Amygdala (tissue), 56 donors: ENCODE measurements at places on chromosomes 6 and 20.

GRCh38 chr6:159633196-159633595, 59.8 kb downstream of the SOD2 start:
- no peak for DNase-seq

DNA sequence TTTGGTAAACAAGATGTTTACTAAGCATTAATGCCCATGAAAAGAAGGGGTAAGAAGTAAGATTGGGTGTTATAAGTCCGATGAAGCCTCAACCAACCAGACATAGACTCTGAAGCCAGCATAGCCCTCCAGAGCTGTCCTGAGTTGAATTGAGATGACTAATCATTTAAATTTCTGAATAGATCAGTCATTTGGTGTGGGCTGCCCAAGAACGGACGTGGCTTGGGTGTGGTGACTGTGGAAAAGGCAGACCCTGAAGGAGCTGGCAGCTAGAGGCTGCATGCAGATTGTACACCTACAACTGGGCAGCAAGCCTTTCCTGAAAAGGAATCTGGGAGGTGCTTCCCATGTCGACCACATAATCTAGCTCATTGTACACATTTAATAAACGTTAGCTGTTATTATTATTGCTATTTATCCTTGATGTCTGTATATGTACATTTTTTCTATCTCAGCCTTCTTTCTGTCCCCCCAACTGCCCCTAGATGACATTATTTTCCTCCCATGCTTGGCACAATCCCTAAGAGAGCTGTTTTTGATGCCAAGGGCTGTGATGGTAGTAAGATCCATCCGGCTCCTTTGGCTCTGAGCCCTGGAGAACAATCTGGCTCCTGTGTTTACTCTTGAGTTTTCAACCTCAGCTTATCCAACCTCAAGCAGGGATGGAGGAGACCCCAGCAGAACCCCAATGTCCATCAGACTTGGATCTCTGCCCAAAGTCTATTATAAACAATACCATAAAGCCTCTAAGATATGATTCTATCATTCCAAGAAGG, 57.6 kb upstream of the JAG1 start:
- DNase-seq = no peak

GRCh38 chr6:90428514-90428913, 131.9 kb upstream of the BACH2 start:
- no peak for DNase-seq

GRCh38 chr6:138346302-138347195, 31.2 kb upstream of the SMIM28 start:
- no peak for DNase-seq

DNA sequence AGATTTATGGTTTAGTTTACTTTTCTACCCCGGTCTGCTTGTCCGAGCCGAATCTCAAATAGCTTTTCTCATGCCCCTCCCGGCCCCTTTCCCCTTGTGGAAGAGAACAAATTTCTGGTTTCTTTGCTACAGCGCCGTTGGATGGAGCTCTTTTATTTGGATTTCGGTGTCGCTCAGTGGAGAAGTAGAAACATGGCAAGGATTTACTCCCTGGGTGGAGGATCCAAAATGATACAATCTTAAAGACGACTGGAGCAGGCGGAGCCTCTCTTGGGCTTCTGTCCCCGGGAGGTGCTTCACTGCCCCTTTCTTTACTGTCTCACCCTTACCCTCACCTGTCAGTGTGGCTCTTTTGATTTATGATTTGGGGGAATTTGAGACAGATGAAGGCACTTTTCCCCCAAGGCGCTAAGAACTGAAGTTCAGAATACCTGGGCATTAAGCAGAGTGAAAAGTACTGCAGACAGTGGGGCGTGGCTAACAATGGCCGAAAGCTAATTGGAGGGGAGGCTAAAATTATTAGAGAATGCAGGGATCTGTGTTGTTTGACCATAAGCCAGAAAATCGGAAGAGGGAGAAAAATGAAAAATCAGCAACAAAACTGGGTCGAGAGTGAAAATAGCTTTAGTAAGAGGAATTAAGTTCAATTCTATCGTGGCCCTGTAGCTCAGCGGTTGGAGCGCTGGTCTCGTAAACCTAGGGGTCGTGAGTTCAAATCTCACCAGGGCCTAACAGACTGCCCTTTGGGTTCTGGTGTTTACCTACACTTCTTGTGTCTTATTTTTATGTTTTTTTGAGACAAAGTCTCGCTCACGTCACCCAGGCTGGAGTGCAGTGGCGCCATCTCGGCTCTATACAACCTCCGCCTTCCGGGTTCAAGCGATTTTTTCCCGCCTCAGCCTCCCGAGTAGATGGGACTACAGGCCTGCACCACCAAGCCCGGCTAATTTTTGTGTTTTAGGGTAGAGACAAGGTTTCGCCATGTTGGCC, 145.1 kb upstream of the ZNF184 start:
- no peak for DNase-seq

DNA sequence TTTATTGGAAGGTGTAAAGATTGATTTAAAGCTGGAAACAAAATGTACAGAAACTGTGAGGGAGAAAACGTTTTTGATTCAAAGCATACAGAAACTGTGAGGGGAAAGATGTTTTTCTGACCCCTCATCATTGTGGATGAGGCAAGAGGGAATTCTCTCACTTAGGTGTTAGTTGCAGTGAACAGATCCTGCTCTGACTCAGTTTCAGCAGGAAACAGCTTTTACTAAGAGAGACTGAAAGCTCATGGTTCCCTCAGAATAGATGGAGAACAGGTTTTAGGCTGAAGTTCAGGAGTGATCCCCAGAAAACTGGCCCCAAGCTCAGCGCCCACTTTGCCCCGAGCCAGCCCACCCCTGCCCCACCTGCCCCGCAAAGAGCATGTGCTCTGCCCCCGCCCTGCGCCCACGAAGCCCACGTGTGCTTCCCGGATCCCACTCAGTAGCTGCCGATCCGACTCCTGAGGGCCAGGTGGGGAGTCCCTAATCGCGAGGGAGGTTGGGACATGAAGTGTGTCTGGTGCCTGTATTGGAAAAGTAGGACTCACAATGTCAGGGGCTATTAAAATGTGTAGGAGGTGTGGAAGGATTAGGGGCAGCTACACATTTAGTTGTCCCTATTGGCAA, 41.2 kb downstream of the DUSP22 start:
- DNase-seq = no peak

GRCh38 chr6:138289739-138290138, 71.4 kb upstream of the PBOV1 start:
- DNase-seq = no peak

- DNase-seq = no peak
Observed at GRCh38 chr6:156589281-156589680, 187.9 kb upstream of the ARID1B start.

DNA sequence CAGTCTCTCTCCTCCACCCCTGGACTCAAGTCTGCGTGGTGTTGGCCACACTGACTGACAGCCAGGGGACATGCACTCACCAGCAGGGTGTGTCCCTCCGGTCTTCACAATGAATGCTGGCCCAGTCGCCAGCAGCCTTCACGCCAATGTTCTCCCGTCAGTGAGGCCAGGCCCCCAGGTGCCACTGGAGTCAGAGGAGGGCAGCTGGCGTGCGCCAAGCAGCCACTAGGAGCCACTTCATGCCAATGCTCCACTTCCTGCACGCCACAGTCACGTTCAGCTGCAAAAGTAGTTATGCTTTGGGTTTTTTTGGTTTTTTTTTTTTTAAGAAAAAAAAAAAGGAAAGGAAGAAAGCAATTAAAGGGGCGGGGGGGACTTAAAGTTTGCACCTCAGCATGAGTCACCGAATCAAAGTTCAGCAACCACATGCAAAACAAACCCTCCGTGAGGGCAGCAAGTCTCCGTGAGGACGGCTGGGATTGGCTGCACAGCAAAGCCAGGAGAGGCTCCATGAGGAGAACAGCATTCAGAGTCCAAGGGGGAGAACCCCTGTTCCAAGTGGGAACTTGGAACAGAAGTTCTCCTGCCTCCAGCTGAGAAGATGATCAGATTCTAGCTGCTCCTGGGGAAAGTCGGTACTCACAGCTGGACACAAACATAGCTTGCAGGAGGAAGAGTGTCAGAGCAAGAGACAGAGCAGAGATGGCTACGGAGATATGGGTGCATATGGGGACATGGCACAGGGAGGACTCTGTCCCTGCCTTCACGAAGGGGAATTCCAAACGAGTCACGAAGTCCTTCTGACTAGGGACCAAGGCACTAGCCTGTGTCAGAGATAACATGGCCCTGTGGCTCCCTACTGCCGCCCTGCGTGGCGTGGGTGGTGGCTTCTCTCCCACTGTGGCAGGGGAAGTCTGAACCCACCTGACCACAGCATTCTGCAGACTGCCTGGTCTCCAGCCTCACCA, at the start of gene ZC3H12D:
TSS of gene ZC3H12D (minus strand) at position 282 of the 968 bp plus-strand sequence. CDS start 10,471 bp downstream, outside the sequence.
- no peak for DNase-seq

DNA sequence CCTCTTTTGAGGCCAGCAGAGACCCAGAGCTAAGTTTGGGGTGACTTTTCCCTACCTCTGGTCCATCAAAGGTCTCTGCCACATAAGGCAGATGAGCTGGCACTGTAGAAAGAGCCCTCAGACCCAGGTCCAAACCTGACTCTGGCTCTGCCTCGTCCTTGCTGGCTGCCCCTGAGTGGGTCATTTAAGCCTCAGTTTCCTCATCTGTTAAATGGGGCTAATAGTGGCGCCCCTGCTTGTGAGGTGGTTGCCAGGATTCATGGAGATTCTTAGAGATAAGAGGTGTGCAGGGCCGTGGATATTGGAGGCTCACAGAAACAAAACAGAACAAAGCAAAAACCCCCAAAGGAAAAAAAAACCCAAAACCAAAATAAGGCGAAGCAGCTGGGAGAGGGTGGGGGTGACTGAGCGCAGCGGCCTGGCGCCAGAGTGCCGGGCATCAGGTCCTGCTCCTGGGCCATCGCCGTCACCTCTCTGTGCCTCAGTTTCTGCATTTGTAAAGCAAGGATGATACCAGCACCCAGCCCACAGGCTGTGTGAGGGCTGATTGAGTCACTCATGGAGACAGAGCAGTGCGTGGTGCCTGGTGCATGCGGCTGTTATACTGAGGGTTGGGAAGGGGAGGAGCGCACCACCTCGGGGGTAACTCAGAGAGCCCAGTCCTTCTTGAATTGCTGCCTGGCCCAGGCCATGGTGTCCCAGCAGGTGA, 133.8 kb upstream of the PTPN1 start:
- no peak for DNase-seq

- DNase-seq = no peak
Observed at GRCh38 chr6:22350109-22350508, 53.3 kb upstream of the PRL start.

- DNase-seq = no peak
Observed at GRCh38 chr6:47231151-47231550, 78.6 kb downstream of the TNFRSF21 start.

DNA sequence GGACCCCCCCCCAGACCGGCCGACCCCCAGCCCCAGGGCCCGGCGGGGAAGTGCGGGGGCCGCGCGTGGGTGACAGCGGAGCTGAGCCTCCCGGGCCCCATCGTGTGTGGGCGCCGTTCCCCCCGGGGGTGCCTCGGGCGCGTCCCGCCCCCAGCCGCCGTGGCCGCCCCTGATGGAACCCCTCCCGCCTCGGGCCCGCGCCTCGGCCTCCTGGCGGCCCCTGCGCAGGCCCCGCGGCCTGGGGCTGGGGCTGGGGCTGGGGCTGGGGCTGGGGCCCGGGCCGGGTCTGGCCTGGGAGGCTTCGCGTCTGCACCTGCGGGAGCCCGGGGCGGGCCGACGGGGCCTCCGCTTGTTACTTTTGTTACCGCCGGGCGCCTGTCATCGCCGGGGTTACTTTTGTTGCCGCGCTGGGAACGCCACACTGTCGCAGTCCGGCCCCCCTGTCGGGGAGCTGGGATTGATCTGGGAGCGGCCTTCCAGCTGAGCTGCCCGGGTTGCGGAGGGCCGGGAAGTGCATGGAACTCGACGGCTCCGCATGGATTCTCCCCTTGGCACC, 598 bp downstream of the OGFR start:
- no peak for DNase-seq
